ENCODE measurements at places on chromosomes 7 and 10.
A peak's percentile ranks its signal among the peaks of the same experiment; 100 is the strongest.

- DNase-seq = no peak
Observed at GRCh38 chr7:48011323-48011722, 17.6 kb downstream of the SUN3 start.

- DNase-seq = no peak
Observed at GRCh38 chr10:127679642-127680255, 57.2 kb upstream of the FOXI2 start.

- peak; percentile 61 for DNase-seq
Observed at GRCh38 chr10:75202321-75203045, 8.1 kb upstream of the VDAC2 start.

- no peak for DNase-seq
Observed at GRCh38 chr7:20404320-20404719, 73.6 kb downstream of the ITGB8 start.

- DNase-seq = no peak
Observed at GRCh38 chr7:100413346-100413745, 15.2 kb downstream of the ZCWPW1 start.

GRCh38 chr10:62456611-62457101 lies 82.5 kb downstream of the ZNF365 start:
- no peak for DNase-seq

DNA sequence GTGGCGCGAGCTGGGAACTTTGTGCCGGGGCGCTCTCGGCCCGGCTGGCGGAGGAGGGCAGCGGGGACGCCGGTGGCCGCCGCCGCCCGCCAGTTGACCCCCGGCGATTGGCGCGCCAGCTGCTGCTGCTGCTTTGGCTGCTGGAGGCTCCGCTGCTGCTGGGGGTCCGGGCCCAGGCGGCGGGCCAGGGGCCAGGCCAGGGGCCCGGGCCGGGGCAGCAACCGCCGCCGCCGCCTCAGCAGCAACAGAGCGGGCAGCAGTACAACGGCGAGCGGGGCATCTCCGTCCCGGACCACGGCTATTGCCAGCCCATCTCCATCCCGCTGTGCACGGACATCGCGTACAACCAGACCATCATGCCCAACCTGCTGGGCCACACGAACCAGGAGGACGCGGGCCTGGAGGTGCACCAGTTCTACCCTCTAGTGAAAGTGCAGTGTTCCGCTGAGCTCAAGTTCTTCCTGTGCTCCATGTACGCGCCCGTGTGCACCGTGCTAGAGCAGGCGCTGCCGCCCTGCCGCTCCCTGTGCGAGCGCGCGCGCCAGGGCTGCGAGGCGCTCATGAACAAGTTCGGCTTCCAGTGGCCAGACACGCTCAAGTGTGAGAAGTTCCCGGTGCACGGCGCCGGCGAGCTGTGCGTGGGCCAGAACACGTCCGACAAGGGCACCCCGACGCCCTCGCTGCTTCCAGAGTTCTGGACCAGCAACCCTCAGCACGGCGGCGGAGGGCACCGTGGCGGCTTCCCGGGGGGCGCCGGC lies 870 bp downstream of the FZD1 start:
- peak; percentile 49 for DNase-seq

DNA sequence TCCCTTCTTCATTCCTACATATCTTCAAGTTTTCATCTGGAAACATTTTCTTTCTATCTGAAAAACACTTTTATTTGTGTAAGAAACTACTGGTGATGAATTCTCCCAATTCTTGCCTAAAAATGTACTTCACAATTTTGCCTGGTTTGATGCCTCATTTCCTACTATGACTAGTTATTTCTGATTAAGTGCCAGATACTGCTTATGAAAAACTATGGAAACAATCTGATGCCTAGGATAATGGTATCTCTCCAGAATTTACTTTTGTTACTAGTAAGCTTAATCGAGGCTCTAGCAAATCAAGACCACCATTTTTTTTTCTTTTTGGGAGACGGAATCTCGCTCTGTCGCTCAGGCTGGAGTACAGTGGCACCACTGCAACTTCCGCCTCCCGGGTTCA lies 31.3 kb downstream of the CACUL1 start:
- no peak for DNase-seq

GRCh38 chr7:131890176-131890575 lies 333.7 kb upstream of the PODXL start:
- no peak for DNase-seq

DNA sequence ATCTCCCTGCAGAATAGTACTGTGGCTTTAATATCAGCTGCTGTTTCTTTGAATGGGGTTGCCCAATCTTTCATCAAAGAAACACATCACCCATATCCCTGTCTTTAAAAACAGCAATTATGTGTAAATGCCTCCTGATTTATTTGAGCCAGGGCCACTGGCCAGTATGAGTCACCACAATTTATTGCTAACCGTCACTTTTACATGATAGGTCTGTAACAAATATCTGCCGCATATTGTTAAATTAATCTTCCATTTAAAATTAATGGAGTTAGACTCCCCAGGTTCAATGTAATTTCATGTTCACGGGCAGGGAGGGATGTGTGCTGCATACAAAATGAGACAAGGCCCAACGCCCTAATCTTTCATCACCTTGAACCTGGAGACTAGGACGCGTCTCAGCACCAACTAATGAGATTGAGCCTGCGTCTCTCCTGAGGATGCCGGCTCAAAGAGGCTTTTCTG lies 673.4 kb downstream of the AUTS2 start:
- no peak for DNase-seq

GRCh38 chr10:79445977-79446757 lies 743 bp upstream of the ZCCHC24 start:
- no peak for DNase-seq

- DNase-seq = peak; percentile 22
Observed at GRCh38 chr7:37853468-37853867, 5.1 kb downstream of the NME8 start.

DNA sequence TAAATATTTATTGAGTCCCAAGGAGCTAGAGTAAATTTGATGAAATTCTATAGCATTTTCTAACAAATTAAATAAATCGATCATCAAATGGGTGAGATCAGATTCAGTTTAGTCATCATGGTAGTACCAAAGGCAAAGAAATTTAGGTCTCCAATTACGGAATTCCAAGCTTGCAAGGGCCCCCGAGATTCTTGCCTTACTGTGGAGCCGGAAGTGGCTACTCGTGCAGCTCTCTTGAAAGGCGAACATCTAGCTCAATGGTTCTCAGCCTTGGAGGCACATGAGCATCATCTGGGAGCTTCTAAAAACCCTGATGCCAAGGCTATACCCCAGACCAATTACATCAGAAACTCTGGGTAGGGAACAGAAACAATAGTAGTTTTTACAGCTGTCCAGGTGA lies 117.9 kb upstream of the PRR15 start:
- no peak for DNase-seq

DNA sequence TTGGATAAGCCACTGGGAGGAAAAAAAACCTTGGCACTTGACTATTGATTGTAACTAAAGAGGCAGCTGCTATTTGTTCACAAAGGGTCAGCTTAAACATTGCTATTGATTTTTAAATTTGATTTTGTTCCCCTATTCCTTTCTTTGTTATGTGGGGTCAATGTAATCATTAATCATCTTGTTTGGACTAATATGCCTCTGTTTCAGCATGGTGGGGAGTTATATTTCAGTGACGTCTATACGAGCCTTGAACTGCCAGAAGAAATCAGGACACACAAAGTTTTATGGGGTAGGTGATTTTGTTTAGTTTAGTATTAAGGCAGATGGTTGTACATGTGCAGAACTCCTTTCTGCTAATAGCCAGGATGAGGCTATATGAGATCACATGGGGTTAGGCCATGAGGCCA lies 7.5 kb downstream of the AS3MT start:
- DNase-seq = no peak

GRCh38 chr10:11285171-11285570 lies 267.5 kb downstream of the CELF2 start:
- DNase-seq = no peak

DNA sequence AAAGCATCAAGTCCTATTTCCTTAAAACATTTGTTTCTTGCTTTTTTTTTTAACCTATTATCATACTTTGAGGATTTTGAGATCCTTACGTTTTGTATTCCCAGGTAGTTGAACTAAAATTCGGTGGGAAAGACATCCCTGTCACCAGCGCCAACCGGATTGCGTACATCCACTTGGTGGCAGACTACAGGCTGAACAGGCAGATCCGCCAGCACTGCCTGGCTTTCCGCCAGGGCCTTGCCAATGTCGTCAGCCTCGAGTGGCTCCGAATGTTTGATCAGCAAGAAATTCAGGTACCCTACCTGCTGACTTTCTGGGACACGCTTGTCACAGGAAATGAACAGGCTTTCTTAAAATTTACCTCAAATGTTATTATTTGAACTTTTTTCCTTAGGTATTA lies 83.0 kb upstream of the DNAJB6 start:
- peak; percentile 96 for DNase-seq

GRCh38 chr10:4678951-4679671 lies 146.9 kb upstream of the AKR1E2 start:
- no peak for DNase-seq

GRCh38 chr7:78691584-78691983 lies 761.9 kb downstream of the MAGI2 start:
- DNase-seq = no peak

- no peak for DNase-seq
Observed at GRCh38 chr7:88866265-88866863, 70.8 kb upstream of the TEX47 start.

- DNase-seq = no peak
Observed at GRCh38 chr7:28301148-28301641, 111.1 kb upstream of the CREB5 start.
